ENCODE measurements at places on chromosomes 5 and 9.

GRCh38 chr9:77738932-77739331 is 90.8 kb upstream of the GNA14 start:
- no peak for DNase-seq

GRCh38 chr9:135990468-135991429 is 29.6 kb upstream of the UBAC1 start:
- DNase-seq, result no peak

DNA sequence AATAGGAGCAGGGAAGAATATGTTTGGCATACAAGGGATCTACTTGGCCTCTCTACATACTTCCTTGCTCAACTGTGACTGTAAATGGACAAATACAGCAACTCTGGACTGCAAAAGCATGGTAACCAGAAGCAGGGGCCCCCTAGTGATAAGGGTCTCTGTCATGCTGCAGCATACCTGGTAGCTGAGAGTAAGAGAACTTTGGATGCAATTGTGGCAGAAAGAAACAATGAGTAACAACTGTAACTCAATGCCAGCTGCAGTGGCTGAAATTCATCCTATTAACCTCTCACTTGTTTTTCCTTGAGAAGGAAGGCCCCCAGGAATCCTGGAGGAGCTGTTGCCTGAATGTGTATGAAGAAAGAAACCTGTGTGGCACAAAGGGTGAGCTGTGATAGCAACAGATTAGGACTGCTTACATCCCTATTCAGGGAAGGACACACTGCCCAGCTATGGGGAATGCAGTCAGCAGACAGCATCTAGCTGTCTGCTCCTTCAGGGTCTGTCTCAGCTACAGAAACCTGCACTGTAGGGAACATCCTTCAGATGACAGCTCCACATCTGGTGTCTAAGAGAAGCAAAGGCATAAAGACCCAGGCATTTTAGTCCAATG is 468.1 kb upstream of the ACTBL2 start:
- DNase-seq, result no peak

GRCh38 chr9:123157221-123157620 is 111.2 kb downstream of the STRBP start:
- DNase-seq, result no peak

- DNase-seq, result no peak
These were observed 28.8 kb upstream of the ROR2 start for GRCh38 chr9:91978740-91979414.

DNA sequence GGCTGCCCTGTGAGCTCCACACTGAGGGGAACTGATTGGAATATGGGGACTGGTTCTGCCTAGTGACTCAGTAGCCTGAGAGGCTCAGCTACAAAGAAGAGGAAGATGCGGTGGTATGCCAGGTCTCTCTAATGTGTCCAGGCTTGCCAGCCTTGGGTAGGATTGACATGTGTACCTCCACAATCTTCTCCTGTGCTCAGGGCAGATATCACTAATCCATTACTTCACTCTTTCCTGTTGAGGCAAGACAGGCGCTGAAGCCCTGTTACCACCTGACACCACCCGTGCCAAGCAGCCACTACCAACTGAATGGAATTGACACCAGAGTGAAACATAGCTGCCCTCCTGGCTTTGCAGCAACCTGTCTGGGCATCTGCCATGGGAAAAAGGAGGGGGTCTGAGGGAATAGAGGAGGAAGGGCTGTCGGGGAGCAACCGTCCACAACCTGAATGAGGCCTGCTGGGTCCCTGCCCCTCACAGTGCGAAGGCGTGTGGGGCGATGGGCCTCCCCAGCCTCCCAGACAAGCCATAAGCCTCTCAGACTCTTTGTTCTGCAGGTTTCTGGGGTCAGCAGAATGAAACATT is 114.7 kb upstream of the CXCL14 start:
- no peak for DNase-seq

DNA sequence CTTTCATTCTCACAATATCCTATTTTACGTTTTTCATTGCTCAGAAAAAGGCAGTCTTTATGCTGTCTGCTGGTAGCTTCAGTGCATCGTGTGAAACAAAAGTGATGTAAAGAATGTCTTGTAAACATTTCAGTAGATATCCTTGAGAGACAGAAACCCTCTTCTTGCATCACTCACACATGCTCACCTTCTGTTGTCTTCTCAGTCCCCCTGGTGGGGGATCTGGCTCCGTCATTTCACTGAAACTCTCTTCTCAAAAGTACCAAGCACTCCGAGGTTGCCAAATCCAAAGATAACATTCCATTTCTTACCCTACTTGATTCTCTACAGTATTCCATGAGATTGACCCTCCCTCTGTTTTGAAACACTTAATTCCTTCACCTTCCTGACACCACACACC is 46.1 kb upstream of the PCA3 start:
- DNase-seq, result no peak

DNA sequence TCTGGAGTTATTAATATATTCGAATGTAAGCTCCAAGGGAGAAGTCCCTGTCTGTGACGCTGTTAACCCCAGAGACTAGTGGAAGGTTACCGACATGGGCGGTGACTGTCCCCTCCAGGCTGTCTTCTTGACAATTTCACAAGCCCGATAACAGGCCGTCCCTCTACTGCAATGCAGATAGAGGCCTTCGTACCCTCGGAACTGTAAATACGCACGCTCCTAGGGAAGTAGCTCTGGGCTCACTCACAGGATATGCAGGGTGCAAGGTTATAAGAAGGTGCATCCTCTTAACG is 680 bp upstream of the RFK start:
- peak; percentile 40 for DNase-seq

DNA sequence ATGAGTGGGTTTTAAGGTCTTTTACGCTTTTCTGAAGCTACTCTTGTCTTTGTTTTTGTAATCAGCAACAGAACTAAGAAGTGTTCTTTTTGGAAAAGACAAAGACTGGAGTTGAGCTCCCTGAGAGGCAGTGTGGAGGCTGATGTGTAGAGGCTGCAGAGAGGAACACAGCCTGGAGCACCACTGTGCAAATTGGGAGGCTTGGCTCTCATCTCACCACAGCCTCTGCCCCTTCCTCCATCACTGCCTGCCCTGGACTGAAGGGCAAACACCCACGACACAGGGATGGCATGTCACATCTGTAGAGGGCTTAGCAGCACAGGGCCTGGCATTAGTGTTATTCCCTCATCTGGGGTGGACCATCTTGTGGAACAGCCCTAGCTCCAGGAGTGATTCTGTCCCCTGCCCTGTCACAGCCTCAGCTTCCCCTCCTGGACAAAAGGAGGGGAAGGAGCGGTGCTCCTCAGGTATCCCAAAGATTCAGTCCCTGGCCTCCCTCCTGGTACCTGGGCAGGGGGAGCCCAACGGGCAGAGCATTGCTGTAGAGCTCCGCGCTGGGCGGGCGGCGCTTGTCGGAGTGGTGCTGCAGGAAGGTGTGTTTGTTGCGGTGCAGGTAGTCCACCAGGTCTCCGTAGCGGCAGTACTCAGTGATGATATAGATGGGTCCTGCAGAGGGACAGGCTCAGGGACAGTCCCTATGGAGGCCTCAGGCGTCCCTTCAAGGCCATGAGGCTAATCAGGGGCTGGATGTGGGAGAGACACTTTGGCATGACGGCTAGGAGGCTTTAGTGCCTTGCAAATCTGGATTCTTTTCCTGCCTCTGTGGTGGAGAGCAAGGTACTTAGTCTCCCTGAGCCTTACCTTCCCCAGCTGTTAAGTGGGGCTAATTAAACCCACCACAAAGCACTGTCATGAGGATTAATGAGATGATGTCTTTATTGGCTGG is 32.8 kb downstream of the PDGFRB start:
- no peak for DNase-seq

GRCh38 chr5:53490747-53491146 is 10.3 kb downstream of the FST start:
- DNase-seq, result no peak

DNA sequence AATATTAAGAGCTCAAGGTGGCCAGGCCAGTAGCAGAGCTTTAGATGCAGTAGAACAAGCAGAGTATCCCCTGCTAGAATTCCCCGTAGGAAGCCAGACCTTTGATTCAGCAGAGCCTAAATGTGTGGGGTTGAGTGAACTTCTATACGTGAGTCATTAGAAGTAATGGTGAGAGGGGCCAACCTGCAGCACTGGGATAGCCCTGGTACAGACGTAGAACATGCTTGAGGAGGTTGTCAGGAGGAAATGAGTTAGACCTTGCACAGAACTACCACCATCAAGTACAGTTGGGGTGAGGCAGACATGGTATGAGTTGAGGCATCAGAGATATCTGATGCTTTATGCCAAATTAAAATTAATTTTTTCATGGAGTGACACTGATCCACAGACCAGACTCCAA is 42.0 kb downstream of the PDCD1LG2 start:
- DNase-seq, result no peak
